ENCODE measurements at places on chromosomes 1 and 21.
A peak's percentile ranks its signal among the peaks of the same experiment; 100 is the strongest.

DNA sequence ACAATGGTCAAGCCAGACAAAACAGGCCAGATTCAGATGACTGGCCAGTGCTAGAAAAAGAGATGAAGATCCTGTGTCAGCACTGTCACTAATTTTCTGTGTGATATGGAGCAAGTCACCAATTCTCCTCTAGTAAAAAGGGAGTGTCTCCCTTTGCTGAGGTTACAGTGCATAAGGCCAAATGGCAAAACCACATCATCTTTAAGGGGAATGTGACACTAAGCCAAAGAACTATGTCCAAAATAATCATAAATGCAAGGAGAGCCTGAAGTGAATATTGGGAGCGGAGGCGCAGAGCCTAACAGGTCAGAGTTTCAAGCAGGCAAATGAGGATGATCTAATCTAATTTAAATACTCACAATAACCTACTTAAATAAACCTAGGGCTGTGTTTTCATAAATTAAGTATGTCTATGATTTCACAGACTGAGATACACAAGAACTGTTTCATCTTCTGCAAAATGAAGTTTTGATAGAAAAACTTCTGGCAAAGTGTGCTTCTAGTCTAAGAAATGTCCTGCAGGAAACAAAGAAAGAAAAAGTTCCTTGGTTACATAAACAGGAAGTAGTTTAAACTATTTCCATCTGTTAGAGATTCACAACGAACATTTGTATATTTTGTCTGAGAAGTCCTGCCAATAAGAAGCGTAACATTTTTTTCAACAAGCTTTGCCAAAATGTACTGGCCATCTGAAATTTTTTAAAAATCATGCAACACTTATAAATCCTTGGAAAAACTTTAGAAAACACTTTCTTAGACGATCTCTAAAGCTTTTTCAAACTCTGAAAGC lies 290.2 kb downstream of the LRRC40 start:
- DNase-seq: peak; percentile 18

DNA sequence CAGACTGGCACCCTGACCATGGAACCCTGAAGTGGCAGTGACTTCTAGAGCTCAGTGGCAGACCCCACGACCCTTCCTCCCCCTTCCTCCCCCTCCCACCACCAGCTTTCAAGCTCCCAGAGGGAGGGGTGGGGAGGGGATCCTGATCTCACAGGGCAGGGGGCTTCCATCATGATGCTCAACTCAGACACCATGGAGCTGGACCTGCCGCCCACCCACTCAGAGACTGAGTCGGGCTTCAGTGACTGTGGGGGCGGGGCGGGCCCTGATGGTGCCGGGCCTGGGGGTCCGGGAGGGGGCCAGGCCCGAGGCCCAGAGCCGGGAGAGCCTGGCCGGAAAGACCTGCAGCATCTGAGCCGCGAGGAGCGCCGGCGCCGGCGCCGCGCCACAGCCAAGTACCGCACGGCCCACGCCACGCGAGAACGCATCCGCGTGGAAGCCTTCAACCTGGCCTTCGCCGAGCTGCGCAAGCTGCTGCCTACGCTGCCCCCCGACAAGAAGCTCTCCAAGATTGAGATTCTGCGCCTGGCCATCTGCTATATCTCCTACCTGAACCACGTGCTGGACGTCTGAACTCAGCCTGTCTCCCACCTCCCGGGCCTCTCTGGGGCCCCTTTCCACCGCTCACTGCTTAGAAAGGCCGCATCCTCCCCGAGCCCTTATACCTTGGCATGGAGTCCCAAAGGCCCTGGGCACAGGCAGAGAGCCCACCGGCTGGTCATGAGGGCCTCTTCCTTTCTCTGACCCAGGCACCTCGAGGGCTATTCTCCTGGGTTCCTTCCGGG lies 3.9 kb downstream of the NHLH1 start:
- DNase-seq: no peak

- DNase-seq: no peak
Measured at GRCh38 chr21:34336245-34336644, 27.6 kb upstream of the KCNE2 start.

GRCh38 chr1:48228156-48228555 lies 5.6 kb downstream of the SLC5A9 start:
- no peak for DNase-seq

DNA sequence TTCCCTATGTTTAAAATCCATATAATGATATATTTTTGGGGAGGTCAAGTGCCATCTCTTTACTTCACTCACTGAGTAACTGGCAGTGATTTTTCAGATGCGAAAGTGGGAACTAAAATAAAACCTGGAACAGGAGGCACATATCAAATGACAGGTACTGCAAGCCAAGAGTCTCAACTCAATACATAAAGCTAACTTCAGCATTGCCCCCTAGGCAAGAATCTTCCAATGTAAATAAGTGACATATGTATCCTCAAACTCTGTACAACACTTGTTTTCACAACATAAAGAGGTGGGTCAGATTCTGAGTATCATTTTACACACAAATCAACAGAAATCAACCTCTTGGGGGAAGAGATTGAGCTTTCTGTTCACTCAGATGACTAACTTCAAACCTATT lies 18.1 kb downstream of the DCAF8 start:
- no peak for DNase-seq

DNA sequence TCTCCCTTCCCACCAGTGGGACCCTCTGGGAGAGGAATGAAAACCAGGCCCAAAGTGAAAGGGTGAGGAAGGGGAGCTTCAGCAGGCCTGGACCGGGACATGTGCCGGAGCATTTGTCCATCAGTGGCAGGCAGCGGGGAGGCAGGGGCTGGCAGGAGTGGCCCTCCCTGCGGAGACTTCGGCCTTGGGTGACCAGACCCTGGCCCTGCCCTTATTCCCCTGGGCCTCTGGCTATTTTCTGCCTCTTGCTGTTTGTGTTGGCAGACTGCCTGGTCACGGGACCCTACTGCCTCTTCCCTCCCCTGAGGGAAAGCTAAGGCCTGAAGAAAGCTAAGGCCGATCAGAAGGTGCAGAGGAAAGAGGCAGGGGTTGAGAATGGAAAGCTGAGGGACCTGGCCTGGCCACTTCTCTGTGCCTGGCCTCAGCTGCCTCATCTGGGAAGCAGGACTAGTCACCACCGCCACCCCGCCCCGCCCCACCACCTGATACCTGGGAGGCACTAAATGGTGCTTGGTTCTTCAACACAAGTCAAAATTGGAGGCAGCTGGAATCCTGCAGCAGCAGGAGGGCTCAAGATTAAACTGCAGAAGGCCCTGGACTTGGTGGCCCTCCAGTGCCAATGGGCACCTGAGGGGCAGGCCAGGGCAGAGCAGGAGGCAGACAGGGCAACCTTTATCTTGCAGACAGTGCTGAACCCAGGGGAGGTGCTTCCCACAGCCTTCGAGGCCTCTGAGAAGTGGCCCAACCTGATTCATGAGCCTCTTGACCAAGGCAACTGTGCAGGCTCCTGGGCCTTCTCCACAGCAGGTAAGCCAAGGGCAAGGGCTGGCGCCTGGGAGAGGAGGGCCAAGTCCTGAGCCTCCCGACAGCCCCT lies 7.9 kb downstream of the TINAGL1 start:
- DNase-seq: no peak

All from KBM-7 (cell line).